Kasumi-1 (cell line): ENCODE measurements at places on chromosomes 12 and 14.

- no peak for DNase-seq
These were observed 15.8 kb downstream of the FBXW8 start for GRCh38 chr12:116926283-116927243.

GRCh38 chr12:30200864-30201263, 417.1 kb upstream of the TMTC1 start:
- no peak for DNase-seq

GRCh38 chr14:58699681-58700205, 62.0 kb downstream of the DACT1 start:
- no peak for DNase-seq

- DNase-seq, result no peak
These were observed 93.3 kb upstream of the RIC8B start for GRCh38 chr12:106681210-106681609.

GRCh38 chr14:95541932-95542930, 7.4 kb downstream of the GLRX5 start:
- DNase-seq, result no peak

GRCh38 chr12:122368361-122369073, 54.0 kb downstream of the CLIP1 start:
- no peak for DNase-seq

DNA sequence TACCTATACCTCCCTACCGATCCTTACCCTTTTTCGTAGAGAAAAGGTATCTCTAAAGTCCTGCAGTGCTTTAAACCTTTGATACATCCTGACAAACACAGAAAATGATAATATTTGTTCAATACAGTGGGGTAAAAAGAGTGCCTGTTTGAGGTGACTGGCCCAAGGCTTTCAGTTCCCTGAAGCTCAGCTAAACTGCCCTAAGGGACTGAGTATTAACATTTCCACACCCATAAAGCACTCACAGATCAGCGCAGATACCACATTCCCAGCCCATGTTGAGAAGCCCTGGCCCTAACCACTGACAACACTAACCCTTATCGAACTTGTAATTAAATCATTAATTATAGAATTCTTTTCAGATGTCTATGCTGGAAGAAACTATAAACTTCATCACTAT, 108.7 kb downstream of the DIP2B start:
- DNase-seq, result no peak

DNA sequence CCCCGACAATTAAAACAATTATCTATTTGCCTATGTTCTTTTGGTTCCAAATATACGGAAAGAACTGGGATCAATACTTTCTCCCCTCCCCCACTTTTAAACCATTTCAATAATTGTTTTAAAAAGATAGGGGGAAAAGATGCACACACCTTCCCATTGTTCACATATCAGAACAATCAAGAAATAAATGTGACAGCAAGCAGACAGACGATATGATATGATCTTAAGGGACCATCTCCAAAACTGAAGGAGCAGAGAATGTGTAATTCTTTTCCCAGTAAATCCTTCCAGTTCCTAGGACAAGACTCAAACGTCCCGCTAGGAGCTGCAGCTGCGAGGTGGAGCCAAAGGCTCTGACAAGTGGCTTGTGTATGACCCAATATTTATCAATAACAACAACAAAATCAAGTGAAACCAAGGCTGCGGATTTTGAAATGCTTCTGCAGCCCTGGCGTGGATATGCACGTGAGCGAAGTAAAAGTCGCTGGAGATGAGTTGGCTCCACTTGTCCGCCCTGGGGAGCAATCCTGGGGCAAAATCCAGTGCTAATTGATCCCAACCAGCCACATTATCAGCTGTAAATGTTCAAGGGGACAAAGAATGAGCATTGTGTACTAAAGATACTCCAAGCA, 8.2 kb upstream of the FOXG1 start:
- no peak for DNase-seq

- DNase-seq, result no peak
These were observed 165.4 kb upstream of the LRIG3 start for GRCh38 chr12:59085690-59086089.

GRCh38 chr12:110038741-110039084, 9.6 kb downstream of the C12orf76 start:
- no peak for DNase-seq

- DNase-seq, result no peak
These were observed 96.3 kb downstream of the PTPN11 start for GRCh38 chr12:112514926-112515642.

- DNase-seq, result no peak
These were observed 29.4 kb downstream of the PPP2R5E start for GRCh38 chr14:63513756-63514155.

DNA sequence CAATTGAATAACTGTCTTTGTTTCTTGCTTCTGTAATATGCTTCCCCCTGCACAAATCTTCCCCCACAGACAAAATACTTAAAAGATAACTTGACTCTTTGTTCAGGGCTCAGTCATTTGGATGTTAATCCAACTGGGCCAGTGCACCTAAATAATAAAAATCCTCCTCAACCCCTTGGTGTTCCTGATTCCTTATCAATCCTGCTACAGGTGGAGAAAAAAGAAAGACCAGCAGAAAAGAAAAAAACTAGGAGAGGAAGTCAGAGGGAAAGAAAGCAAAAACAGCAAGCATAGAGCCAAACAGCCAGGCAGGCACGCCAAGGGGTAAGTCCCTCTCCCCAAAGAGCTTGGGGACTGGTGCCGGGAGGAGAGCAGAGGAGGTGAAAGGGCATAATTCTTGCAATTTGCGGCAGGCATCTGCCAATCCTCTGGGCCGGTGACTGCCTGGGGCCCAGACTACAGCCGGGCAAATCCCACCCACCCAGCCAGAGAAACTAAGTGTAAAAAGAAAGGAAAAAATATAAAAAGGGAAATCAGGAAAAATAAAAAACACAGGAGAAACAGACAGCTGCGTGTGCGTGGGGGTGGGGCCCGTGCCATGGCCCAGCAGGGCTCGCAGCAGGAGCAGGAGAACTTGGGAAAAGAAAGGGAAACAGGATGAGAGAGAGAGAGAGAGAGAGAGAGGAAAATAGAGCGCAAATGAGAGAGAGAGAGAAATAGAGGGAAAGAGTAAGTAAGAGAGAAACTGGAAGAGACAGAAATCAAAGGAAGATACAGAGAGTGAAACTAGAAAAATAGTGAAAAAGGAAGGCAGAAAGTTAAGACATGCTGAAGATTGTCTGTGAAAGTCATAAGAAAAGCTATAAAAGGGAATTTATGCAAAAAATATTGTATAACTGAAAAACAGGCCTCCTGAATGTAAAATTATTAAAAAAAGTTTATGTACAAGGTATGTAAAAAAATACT, 21.4 kb downstream of the KLRK1 start:
- no peak for DNase-seq

GRCh38 chr12:32400114-32400672, 835 bp downstream of the FGD4 start:
- DNase-seq, result no peak
